Stimulated activated CD4-positive, alpha-beta T cell treated with anti-CD3 and anti-CD28 coated beads, Interleukin-4, amount 100 ng/mL, for 1 hour (primary cell): ENCODE measurements at places on chromosomes 4 and X.

GRCh38 chr4:173403051-173403450 is 4.1 kb upstream of the SCRG1 start:
- DNase-seq: no peak

DNA sequence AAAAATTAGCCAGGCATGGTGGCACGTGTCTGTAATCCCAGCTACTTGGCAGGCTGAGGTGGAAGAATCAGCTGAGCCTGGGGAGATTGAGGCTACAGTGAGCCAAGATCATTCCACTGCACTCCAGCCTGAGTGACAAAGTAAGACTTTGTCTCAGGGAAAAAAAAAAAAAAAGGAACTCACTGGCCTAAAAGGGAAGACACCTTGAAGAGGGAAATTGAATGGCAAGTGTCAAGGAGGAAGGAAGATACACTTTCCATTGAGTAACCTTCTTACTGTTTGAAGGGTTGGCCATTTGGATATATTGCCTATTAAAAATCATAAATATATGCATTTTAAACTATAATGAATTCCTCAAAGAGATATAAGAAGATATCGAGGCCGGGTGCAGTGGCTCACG is 147.5 kb upstream of the FAM241A start:
- no peak for DNase-seq

GRCh38 chr4:181860668-181861067 is 382.5 kb upstream of the TENM3 start:
- no peak for DNase-seq

DNA sequence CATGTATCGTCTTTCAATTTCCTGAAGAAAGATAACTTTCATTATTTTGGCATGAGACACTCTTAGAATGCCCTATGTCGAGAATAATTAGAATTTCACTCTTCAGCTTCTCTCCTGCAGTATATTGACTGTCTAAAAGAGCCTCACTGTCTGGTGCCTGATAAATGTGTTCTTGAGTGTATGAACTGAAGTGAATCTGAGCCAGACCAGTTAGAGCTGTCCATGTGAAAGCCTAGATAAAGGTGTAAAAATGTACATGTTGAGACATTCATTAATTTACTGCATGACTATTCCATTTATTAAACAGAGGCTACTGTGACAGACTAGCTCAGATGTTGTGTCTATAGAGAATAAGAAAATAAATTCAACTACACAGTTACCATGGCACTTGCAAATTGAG is 283.2 kb downstream of the PCDH18 start:
- no peak for DNase-seq

DNA sequence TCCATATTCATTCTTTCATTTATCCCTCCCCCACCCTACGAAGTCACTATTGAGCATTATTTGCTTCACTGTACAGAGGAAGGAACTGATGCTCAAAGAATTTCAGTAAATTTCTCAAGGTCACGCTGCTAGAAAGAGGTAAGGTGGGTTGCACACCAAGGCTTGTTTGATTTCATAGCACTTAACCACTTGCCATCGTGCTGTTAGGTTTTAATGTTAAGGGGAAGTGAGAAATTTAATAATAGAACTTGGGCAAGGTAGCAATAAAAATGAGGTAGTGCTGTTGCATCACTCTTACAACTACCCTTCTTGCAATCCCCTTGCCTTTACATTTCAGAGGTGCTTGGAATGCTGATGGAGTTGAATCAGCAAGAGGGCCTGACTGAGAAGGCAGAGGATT is 343.1 kb downstream of the MID1IP1 start:
- no peak for DNase-seq

DNA sequence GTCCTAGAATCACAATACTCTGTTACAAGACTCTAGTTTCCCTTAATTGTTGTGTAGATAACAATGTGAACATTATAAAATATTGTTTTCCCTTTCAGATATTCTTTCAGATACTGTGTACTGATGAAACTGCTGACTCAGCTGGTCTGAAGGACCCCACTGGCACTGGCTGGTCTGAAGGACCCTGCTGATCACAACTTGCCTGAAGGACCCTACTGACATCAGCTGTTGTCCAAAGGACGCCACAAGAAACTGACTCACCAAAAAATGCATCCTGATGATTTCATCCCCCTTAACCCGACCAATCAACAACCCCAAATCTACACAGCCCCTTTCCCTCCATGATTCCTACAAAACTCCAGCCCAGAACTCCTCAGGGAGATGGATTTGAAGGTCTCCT is 258.8 kb upstream of the GNPDA2 start:
- no peak for DNase-seq

DNA sequence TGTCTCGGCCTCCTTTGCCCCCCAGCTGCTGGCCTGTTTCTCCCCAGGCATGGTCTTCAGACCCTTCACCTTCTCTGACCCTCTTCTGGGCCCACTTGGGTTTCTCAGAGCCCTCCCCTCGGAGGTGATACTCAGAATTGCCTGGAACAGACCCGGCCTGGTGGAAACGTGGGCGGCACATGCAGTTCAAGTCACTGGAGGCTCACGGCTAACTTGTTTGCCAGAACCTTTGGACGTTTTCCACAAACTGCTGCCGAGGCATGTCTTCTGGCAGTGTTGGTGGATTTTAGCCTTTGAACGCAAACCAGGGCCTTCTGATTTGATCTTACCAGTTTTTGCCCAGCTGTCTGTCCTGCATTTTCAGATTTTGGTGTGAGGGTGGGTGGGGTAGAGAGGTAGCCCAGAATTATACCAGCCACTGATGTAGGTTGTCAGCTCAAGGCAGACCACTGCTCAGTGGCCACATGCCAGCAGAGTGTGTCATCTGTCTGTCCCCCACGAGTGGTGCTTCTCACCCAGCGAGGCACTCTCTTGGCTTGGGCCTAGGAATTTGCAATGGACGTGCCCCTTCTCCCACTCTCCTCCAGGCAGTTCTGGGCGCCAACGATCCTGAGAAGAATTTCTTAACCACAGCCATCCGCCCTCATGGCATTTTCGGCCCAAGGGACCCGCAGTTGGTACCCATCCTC is 32.5 kb upstream of the ZNF185 start:
- no peak for DNase-seq
